ENCODE measurements at places on chromosomes 12 and 14.

GRCh38 chr14:77103951-77104350 is 5.9 kb downstream of the CIPC start:
- peak; percentile 28 for DNase-seq

- no peak for DNase-seq
Measured at GRCh38 chr12:62776997-62777396, 158.0 kb downstream of the PPM1H start.

DNA sequence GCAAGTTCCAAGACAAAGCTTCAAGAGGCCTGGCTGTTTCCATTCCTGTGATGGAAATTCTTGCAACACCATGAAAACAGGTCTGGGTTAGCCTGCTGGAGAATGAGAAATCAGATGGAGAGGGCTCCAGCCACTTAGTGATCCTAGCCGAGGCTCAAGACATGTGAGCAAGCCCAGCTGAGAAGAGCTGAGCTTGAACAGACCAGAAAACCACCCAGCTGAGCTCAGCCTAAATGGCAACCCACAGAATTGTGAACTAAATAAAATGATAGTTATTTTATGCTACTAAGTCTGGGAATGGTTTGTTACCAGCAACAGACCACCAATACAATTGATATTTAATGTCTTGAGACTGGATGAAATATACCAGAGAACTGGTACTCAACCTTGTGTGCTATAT is 494.5 kb downstream of the RMST start:
- DNase-seq, result no peak

DNA sequence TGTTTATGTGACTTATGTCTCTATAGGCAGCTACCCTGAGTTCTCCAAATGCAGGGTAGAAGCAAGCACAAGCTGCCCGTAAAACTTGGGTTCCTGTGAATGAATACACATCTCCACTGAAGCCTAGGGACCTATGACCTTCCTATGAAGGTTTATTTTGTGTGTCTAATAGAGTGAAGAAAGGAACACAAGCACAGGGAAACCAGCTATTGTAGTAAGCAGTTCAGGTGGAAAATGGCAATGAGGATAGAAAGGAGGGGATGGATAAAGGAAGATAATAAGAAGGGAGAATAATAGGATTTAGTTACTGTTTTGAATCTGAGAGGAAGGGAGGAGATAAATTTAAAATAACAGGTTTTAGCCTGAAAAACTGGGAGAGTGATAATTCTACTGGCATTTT is 2.4 kb downstream of the PFKM start:
- DNase-seq, result no peak

DNA sequence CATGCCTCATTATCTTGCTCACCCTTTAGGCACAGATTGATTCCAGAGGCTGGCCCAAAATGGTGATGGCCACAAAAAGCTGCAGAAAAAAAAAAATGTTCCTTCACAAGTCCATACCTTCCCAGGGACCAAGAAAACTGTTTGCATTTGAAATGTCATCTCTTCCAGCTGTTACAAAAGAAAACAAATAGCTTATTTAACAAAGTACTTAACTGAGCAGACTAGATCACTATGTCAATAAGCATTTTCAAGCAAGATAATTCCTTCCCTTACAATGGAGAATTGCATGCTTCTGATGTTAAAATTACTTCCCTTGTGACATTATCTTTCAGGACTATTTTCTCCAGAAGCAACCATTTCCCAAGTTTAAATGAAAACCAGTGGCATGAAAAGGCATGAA is 377.9 kb upstream of the KITLG start:
- no peak for DNase-seq

All from head of caudate nucleus (tissue), 42 donors.